ENCODE measurements at places on chromosomes 3 and 15.

DNA sequence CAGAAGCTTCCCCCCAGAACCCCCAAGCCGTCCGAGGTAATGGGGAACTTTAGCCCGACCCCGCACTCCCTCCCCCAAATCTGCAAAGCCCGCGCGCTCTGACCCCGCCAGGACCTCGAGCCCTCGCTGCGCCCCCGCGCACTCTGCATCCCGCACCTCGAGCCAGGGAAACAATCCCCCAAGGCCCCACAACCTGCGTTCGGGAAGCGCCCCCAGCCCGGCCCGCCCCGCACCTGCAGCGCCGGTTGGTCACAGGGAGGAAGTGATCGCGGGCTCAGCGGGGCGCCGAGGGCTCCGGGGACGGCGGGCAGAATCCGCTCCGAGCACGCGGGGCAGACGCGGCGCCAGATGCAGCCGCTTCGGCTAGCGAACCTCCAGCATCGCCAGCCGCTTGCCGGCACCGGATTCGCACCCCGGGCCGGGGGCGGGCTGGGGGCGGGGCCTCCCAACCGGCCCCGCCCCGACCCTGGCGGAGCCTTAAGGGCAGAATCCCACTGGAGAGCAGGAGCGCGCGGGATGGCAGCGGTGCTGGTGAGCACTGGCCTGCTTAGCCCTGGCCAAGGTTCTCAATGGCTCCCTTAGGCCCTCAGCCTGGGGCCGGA is at the start of gene CAMKV:
Gene CAMKV, minus strand, starts transcription at position 382 of the 602 bp plus-strand sequence. CDS start 7,518 bp downstream, outside the sequence.
- peak; percentile 8 for DNase-seq

- DNase-seq: no peak
Observed at GRCh38 chr3:181253796-181254195, 264.3 kb upstream of the DNAJC19 start.

GRCh38 chr15:33438396-33438795 is 127.6 kb downstream of the RYR3 start:
- no peak for DNase-seq

DNA sequence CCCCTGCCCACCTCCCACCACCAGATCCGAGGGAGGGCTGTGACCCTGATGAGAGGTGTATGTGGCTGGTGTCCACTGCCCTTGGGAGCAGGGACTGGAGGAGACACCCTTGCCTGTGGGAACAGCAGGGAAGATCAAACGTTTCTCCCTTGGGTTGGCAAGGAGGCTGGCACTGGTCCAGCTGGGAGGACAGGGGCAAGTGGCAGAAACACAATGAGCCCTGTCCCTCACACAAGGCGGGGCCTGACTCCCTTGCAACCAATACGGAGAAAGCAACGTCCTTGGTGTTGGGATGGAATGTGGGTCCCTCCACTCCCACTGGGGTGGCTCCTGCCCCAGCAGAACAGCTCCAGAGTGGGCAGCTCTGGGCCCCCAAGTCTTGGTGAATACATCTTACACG is 5.2 kb downstream of the HYAL2 start:
- no peak for DNase-seq

DNA sequence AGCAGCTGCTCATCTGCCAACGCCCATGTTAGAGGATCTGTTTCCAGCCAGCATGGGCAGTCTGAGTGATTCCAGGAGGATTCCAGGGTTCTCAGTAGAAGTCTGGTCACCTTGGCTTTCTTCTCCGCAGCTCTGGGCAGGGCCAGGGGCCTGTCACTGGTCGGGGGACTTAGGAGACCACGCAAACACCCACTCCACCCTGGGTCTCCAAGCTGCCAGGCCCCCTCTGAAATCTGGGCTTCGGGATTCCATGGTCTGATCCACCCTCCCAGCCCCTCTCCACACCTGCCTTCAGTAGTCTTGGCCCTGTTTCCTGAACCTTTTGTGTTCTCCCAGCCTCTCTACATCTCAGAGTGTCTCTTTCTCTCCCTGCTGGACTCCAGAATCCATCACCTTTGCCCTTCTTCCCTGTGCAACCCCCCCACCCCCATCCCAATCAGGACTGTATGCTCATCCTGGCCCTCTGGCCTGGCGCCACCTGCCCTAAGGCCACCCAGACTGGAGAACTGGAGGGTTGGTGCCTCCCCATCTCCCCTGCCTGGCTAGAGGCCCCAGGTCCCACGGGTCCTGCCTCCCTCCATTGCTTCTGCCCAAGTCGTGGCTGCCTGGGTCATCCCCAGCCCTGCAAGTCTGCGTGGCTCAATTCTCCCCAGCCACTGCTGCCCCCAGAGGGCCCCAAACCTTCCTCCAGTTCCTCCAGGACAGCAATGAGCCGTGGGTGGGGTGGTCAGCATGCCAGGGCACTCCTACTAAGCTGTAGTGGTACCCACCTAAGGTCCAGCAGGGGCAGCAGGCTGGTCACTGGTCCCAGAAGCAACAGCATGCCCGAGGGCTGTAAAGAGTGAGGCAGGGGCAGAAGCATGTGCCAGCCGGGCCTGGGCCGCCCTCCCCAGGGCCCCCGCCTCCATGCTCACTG is 102.8 kb downstream of the TBC1D2B start:
- DNase-seq: no peak

DNA sequence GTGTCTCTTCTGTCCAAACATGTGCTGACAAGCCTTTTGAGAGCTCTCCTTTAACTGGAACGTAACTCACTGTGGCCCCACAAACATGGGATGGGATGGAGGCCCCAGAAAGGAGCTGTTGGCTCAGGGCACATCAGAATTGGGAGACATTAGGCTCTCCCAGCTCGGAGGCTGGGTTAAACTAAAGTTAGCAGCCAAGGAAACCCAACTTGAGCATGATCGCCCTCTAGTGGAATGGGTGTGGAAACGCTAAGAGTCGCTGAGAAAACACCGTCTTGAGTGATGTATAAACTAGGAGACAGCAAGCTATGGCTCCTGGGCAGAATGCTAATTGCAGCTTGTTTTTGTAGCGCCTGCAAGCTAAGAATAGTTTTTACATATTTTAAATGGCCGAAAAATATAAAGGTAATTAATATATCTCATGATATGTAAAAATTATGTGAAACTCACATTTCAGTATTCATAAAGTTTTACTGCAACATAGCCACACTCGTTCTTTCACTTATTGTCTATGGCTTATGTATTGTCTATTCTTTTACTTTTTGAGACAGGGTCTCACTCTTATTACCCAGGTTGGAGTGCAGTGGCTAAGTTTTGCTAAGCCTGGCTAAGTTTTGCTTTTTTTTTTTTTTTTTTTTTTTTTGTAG is 138.8 kb upstream of the HACD2 start:
- DNase-seq: no peak

- DNase-seq: no peak
Observed at GRCh38 chr3:123298903-123299302, 97.2 kb downstream of the SEC22A start.

DNA sequence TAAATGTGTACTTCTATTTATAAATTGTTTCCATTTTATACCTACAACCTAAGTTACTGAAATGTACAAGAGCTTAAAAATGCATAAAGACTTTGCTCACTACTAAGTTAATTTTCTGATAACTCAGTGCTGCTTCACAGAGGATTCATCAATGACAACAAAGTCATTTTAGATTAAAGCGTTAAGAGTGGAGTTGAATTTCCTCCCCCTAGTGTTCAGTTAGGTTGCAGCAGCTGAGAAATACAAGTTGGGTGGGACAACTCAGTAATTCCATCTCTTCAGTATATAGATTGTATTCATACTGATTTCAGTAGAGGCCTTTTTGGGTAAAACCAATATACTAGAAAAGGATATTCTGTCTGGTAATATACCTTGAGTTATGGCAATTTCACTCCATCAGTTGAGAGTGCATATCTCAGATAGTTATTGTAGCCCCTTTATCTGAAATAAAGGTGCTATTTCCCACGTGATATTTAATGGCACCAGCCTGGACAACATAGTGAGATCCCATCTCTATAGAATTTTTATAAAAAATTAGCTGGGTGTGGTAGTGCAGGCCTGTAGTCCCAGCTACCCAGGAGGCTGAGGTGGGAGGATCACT is 6.9 kb upstream of the RPL35A start:
- no peak for DNase-seq

DNA sequence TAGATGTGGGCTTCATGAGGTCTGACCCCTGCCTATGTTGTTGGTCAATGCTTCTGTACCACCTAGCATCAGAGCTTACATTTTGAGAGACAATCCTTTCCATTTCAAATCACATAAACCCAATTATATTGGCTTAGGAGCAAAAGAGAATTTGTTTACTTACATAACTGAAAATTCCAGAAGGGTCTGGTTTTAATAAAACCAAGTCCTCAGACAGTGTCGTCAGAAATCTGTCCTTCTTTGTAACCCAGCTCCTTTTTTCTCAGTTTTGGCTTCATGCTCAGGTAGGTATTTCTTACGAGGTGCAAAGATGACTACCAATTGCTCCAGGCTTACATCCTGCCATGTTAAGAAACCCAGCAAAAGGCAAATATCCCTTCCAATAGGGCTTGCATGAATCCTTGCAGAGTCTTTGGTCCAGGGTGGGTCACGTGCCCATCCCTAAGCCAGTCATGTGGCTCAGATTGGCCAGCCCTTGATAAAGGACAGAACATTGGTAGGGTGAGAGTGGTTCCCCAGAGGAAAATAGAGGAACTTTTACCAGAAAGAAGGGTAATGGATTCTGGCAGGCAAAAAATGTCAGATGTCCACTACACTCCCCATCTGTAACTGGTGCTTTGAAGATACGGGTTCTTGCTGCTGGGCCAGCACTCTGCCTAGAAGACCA is 50.2 kb upstream of the VILL start:
- no peak for DNase-seq

GRCh38 chr3:186032321-186032720 is 76.6 kb downstream of the ETV5 start:
- DNase-seq: no peak

- no peak for DNase-seq
Observed at GRCh38 chr15:42134617-42135245, 21.7 kb downstream of the PLA2G4F start.

GRCh38 chr15:68450192-68450591 is 18.2 kb upstream of the ITGA11 start:
- DNase-seq: no peak

DNA sequence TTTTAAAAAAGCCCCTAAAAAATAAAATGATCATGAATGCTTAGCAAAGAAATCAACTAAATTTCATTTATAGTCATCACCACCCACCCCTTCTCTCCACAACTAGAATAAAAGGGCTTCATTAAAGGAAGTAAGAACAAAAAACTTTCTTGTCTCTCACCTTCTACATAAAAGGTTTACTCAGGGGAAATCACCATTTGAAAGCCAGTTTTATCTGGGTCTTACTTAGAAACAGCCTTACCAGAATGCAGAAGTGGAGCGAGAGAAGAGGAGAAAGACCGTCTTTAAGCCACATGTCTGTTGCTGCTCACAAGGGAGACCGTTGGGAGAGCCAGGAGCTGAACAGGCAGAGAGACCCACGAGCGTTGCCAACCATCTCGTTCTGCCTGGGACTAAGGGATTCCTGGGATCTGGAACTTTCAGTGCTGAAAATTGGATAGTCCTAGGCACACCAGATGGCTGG is 350.1 kb upstream of the PROK2 start:
- DNase-seq: no peak

DNA sequence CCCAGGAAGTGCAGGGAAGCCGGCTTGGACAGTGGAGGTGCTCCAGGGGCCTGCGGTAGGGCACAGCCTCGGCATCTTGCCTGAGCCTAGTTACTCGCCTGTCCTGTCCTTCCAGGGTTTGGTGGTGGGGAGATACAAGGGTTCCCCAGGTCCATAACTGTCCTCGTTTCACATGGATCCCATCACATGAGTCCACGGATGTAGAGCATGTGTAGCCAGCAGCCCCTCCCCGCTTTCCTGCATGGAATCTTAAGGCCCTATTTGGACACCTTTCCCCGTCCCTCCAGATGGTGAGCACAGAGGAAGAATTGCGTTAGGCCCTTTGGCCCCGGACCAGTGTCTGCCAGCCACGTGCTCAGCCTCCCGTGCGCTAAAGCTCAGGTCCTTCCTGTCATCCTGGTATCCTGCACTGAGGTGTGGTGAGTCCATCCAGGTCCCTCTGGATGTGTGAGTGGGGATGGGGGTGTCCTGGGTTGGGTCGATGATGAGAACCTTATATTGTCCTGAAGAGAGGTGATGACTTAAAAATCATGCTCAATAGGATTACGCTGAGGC is 230.4 kb downstream of the SNRPN start:
- no peak for DNase-seq

- peak; percentile 43 for DNase-seq
Observed at GRCh38 chr3:58585005-58585786, 8.0 kb upstream of the FAM107A start.

DNA sequence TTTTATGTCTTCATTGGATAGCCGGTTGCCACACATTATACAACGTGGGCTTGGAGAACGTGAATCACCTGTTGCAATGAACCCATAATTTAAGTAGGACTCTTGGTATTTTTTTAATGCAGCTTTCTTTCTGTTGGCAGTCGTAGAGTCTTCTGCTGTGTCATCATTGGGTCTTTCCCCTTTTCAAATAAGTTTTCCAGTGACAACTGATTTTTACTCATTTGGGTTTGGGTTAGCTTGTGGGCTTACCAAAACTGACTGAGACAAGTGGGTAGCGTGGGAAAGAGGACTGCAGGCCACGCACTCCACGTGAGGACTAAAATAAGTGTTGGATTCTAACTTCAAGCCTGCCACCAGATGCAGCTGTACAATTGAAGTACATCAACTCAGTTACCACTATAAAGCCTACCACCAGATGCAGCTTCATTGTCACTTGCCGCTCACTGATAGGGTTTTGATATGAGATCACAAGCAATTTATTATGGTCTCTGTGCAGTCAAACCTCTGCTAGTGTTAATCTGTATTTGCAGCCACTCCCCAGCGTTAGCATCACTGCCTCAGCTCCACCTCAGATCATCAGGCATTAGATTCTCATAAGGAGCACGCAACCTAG is 6.4 kb upstream of the CAPN7 start:
- DNase-seq: no peak

GRCh38 chr3:15505479-15506165 is 15.9 kb downstream of the COLQ start:
- DNase-seq: no peak

- no peak for DNase-seq
Observed at GRCh38 chr3:158539414-158540014, 31.5 kb upstream of the MLF1 start.

DNA sequence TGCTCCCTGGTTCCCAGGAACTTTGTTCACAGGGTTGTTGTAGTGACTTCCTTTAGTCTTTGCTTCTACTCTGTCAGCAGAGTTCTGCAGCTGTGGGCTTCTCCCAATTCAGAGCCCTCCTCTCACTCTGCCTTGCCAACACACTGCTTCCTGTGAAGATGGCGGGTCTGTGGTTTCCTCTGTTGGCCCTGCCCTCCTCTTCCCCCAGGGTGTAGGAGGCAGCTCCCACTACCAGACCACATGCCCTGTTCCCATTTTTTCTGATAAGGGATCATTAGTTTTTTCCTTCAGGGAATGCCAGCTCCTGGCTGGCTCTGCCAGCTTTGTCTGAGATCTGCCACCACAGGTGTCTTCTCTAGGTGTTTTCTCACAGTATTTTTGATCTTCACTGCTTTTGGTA is 12.7 kb downstream of the SPSB4 start:
- DNase-seq: no peak

- DNase-seq: no peak
Observed at GRCh38 chr15:29403772-29404171, 134.2 kb upstream of the NSMCE3 start.

- DNase-seq: no peak
Observed at GRCh38 chr3:11574981-11575669, 68.6 kb downstream of the VGLL4 start.

GRCh38 chr3:112373924-112374323 is 41.0 kb downstream of the CD200 start:
- DNase-seq: no peak
